ENCODE measurements at places on chromosomes 3 and 15. TPM values are rescaled to one million over a fixed set of nuclear protein-coding genes. Genes with fewer than 3 reads are reported as not detected.

DNA sequence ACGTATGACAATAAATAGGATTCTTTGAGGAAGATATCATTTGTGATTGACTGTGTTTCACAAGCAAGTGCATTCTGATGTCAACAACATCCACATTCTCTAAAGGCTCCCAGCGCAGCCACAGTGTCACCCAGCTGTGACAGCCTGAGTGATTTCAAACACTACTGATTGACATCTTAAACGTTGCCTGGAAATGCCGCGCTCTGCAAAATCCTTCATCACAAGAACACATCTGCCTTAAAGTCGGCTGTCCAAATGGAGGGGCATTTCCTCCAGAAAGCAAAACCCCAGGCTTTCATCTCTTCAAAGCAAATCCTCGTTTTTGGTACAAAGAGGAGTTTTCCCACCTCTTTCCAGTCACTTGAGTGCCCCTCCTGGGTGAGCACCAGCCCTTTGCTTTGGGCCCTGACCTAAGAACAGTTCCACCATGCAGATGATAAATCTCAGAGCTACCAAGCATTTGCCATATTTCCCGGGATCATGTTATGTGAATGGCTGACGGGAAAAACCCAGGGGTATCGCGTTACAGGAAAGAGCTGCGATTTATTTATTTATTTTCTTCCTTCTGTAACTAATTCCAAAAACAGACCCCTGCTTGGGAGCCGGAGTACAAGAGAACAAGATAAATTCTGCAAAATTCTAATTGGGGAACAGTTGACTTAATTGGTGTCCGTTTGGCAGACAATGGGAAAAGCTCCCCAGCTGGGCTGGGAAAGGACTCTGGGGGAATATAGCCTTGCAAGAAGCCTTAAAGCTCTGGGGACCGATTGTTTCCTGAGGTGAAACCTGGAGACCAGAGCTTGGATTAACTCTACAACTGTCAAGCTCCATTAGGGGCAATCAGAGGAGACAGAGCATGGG is 703.8 kb upstream of the NR2F2 start:
- no peak for DNase-seq

DNA sequence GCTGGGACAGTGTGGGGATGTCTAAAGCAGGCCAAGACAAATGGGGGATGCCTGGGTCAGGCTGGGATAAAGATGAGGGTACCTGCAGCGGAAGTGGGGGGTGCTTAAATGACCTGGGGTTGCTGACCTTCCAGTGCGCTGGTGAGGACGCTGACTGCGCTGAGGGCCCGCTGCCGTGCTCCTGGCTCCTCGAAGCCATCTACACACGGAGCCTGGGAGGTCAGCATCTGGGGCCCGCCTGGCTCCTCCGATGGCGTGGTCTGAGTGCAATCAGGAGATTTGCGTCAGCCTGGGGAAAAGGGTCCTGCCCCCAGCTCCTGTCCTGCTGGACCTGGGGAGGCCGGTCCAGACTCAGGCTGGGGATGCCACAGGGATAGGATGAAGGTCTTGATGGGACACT is 50.7 kb downstream of the SCN5A start:
- DNase-seq: no peak

DNA sequence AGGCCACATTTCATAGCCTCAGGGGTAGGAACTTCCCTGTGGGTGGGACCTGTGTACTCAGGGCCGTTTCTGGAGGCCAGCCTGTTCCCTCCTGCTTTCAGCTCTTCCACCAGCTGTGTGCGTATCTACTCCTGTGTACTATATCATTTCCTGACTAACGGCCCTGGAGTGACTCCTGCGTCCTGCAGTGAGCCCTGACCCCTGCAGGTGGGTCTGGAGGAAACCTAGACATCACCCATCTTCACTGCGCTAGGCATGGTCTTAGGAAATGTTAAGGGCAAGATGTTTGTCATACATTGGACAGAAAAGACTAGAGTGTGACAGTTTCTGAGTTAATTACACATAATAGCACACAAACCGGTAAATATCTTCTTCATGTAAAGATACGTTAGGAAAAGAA is 297.3 kb downstream of the GABRB3 start:
- DNase-seq: no peak

- DNase-seq: no peak
These were observed 31.3 kb downstream of the CMTM7 start for GRCh38 chr3:32422943-32423342.

- DNase-seq: no peak
These were observed 142.5 kb upstream of the MBNL1 start for GRCh38 chr3:152126260-152126659.

DNA sequence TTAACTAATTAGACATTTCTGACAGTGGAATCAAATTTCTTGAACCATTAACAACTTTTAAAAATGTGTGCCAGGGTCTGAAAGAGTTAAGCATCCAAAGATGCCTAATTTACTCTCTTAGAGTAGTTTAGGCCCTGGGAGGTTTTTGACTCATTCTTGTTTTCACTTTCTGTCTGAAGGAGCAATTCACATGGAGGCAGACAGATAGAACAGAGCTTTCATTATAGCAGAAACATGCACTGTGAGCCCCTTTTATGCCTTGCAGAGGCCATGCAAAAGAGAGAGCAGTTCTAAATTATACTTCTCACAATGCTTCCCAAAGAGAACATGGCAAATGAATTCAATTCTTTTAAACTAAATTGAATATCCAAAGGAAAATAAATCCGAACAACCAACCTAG is 554.8 kb downstream of the MFSD1 start:
- no peak for DNase-seq

DNA sequence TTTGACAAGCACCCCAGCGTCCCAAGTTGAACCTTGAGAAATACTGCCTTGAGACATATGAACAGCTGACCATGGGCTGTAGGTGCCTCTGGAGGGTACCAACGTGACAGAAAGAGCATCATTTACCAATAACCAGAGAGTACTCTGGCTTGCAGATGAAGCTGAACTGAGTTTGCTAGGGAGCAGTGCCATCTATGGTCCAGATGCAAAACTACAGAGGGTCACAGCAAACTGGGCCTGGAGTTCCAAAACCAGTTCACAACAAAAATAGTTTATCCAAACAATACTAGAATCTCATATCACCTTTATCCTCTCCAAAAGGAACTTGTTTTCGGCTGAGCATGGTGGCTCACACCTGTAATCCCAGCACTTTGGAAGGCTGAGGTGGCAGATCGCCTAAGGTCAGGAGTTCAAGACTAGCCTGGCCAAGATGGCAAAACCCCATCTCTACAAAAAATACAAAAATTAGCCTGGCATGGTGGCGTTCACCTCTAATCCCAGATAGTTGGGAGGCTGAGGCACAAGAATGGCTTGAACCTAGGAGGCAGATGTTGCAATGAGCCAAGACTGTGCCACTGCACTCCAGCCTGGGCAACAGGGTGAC is 69.3 kb downstream of the CHAC1 start:
- DNase-seq: no peak

DNA sequence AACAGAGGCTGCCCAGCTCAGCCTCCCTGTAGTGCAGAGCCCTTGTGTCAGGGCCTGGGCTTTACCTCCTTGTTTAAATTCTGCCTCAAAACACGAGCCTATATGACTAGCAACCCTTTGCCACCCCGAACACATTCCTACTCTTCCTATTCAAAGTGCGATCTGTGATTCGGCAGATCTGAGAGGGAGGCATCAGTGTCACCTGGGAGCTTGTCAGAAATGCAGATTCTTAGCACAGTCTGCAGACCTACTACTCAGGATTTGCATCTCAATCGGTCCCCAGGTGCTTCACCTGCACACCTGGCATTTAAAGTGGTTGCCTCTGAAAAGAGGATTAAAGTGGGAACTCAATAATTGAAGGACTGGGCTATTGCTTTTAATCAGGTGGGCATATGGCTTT is 273.2 kb upstream of the TOPAZ1 start:
- DNase-seq: no peak

GRCh38 chr3:37562876-37563275 is 298.8 kb upstream of the CTDSPL start:
- no peak for DNase-seq

DNA sequence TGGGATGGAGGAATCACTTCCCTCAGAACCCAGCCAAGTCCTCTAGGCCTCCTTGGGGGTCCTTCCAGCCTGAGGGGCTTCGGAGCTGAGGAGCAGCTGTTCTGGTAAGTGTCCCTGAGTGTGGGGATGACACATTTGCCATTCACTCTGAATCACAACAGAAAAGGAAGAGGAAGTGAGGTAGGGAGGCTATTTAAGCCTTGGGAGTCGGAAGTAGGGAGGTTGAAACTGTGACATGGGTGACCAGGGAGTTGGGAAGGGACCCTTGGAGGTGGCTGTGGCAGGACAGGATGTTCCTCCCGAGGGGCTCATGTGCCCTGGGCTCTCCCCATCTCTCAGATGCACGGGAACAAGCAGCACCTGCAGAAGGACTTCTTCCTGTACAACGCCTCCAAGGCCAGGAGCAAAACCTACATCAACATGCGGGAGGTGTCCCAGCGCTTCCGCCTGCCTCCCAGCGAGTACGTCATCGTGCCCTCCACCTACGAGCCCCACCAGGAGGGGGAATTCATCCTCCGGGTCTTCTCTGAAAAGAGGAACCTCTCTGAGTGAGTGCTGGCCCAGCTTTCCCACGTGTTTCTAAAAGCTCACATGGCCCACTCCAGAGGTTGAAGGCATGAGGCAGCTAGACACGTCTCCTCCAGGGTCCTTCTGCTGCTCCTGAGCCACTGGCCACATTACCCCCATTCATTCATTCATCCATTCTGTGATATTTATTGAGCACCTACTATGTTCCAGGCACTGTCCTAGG is 43.3 kb downstream of the CAPN3 start:
- DNase-seq: no peak

GRCh38 chr15:68608206-68608843 is 29.5 kb downstream of the CORO2B start:
- no peak for DNase-seq

GRCh38 chr15:42358141-42358540 is 1.2 kb upstream of the CAPN3 start:
- no peak for DNase-seq

DNA sequence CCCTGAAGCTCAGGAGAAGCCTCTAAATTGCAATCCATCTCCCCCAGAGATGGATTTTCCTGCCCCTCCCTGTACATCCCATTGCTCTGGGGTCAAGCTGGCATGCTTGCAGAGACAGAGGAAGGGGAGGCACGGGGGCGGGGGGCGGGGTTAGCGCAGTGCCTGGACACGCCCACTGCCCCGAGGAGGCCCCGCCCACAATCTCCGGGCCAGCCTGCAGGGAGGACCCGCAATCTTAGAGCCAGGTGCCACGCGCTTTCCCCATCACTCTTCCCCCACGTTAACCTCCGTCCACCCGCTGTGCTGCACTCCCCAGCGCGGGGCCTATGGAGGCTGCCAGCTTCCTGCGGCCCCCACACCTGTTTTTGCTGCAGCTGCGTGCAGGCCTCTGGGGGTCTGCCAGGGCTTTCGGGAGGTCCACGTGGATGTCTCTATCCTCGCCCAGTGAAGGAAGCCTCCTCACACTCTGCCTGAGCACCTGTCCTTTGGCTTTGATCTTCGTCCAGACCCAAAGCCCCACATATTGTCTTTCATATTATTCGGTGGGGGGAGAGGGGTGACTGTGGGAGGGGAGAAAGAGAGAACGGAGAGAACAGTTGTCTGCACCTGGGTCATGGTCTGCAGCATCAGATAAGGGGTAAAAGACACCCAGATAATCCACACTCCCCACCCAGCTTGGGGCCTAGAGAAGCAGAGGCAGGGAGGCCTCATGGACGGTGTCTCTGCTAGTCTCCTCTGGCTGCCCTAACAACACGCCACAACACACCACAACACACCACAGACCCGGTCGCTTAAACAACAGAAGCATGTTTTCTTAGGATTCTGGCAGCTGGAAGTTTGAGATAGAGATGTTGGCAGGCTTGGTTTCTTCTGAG is 118.0 kb upstream of the MEF2A start:
- no peak for DNase-seq

GRCh38 chr3:114143817-114144216 is 35.0 kb downstream of the DRD3 start:
- DNase-seq: no peak

GRCh38 chr3:58613236-58614132 is 36.3 kb upstream of the FAM107A start:
- DNase-seq: no peak

GRCh38 chr15:80099241-80099640 is 39.8 kb downstream of the ZFAND6 start:
- DNase-seq: no peak

DNA sequence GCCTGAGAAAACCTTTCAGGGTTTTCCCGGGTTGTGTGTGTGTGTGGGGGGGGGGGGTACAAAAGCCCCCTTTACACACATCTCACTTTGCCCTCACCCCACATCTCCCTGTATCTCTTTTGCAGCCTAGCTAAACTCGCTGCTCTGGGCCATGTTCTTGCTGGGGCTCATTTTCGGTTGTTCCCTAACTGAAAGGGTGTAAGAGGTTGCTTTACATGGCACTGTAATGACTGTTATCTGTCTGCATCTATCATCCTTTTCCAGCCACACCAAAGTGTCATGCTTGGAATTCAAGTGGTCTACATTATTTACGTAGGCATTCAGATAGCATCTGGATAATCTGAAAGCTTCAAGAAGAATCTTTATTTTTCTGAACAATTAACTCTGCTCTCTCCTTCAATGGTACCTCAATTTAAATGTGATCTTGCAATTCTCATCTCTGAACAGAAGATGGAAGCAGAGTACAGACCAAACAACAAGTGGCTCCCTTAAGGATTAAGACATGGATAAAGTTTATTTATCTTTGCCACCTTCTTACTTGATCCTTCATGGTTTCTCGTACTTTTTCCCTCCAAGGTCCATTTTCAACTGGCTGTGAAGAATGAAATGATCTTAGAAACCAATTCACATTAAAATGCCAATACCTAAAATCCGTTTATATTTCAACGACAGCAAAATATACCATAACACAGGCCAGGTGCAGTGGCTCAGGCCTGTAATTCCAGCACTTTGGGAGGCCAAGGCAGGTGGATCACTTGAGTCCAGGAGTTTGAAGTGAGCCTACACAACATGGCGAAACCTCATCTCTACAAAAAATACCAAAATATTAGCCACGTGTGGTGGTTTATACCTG is 34.9 kb downstream of the DCLK3 start:
- peak; percentile 30 for DNase-seq

GRCh38 chr15:63233667-63234423 is 43.6 kb upstream of the APH1B start:
- DNase-seq: no peak

DNA sequence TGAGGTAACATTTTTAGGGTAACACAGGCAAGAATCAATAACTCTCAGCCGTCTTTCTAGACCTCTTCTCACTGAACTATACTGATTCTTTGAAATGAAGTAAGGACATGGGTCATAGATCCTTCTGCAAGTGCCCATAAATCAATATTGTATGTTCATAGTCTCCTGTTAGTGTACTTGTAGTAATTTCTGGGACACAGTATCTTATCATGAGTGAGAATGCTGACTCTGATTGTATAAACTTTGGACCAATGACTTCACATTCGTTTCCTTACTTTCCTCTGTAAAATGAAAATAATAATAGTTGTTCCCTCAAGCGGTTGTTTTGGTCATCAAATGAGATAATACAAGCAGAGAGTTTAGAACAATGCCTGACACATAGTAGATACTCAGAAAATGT is 777.1 kb upstream of the GOLIM4 start:
- no peak for DNase-seq

The SCAMP5 gene
- total RNA-seq: 0.31 TPM

The XCR1 gene
- not detected for total RNA-seq

The U2SURP gene
- total RNA-seq: 98.4 TPM

The C15orf62 gene
- total RNA-seq: 0.11 TPM

The EOGT gene
- total RNA-seq: 78.0 TPM

The REC114 gene
- total RNA-seq: not detected

The SHF gene
- 0.44 TPM for total RNA-seq

All from foreskin keratinocyte (primary cell).